ENCODE measurements at places on chromosomes 6 and 20.

GRCh38 chr20:34190679-34191090 is 50.5 kb upstream of the ASIP start:
- no peak for DNase-seq

- DNase-seq, result no peak
Observed at GRCh38 chr6:166313255-166314070, 5.3 kb upstream of the PRR18 start.

DNA sequence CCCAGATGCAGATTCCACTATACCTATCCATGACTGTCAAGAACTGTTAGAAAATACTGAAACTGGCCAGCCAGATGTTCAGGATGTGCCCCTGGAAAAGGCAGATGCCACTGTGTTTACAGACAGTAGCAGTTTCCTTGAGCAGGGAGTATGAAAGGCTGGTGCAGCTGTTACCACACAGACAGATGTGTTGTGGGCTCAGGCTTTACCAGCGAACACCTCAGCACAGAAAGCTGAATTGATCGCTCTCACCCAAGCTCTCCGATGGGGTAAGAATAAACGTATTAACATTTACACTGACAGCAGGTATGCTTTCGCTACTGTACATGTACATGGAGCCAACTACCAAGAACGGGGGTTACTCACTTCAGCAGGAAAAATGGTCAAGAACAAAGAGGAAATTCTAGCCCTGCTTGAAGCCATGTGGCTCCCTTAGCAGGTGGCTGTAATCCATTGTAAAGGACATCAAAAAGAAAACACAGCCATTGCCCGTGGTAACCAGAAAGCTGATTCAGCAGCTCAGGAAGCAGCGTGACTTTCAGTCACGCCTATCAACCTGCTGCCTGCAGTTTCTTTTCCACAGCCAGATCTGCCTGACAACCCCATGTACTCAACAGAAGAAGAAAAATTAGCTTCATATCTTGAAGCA is 459.7 kb upstream of the HTR1E start:
- DNase-seq, result no peak

DNA sequence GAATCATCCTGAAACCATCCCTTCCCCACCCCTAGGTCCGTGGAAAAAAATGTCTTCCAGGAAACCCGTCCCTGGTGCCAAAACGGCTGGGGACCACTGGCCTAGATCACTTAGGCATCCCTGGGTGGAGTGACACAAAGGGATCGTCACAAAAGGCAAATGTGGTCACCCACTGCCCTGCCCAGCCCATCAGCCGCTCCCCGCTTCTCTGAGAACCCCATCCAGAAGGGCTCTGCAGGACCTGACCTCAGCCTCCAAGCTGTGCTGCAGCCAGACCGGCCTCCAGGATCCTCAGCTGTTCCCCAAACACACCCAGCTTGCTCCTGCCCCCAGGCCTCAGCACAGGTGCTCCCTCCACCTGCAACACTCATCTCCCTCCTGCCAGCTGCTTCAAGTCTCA is 61.6 kb downstream of the PREX1 start:
- no peak for DNase-seq

DNA sequence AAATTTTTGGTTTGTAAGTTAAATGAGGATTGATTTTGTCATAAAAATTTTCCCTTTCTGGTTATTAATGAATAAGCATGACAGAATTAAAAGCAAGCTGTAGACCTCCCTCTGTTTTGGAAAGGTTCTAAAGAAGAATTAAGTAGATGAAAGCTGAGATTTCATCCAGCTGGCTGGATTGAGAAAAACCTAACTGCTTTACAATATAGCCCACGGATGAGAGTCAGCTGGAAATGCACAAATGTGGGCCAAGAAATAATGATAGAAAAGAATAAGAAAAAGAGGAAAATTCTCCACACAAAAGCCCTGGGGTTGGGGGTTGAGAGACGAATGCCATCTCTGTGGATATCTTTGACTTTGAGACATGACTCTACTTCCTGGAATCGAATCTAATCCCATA is 631.6 kb downstream of the HDGFL1 start:
- no peak for DNase-seq
